ENCODE measurements at places on chromosomes 12 and 14. TPM values are rescaled to one million over a fixed set of nuclear protein-coding genes. Genes with fewer than 3 reads are reported as not detected.
A peak's percentile ranks its signal among the peaks of the same experiment; 100 is the strongest.

GRCh38 chr12:131084341-131085011 is 130.8 kb downstream of the ADGRD1 start:
- H3K27ac ChIP-seq = no peak overlapping the region
- DNase-seq = peak; percentile 80
- no peaks in the 10 kb centered on the region for H3K4me1 ChIP-seq
- peaks cover 2% of the 10 kb centered on the region for H3K36me3 ChIP-seq
- peaks cover 19% of the 10 kb centered on the region for H3K27me3 ChIP-seq
- no peak overlapping the region for H3K4me3 ChIP-seq

DNA sequence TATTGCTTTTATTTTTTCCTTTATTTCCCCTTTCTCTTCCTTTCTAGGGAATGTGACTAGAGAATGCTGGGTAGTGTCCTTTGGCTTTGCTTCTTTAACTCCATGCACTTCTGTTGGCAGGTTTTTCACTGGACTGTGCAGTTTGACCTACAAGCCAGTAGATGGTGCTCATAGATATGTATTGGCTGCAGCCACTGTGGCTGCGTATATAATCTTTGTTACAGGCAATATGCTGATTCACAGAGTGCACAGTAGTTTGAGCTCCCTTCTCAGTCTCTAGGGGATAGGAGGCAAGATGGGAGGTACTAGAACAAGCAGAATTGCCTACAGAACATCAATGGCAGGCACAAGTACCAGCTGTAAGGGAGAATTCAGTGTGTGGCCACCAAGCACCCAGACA is 503.5 kb downstream of the LRFN5 start:
- H3K27ac ChIP-seq = no peak overlapping the region
- H3K36me3 ChIP-seq = peaks cover 2% of the 10 kb centered on the region
- H3K4me1 ChIP-seq = no peaks in the 10 kb centered on the region
- peaks cover 10% of the 10 kb centered on the region for H3K27me3 ChIP-seq

DNA sequence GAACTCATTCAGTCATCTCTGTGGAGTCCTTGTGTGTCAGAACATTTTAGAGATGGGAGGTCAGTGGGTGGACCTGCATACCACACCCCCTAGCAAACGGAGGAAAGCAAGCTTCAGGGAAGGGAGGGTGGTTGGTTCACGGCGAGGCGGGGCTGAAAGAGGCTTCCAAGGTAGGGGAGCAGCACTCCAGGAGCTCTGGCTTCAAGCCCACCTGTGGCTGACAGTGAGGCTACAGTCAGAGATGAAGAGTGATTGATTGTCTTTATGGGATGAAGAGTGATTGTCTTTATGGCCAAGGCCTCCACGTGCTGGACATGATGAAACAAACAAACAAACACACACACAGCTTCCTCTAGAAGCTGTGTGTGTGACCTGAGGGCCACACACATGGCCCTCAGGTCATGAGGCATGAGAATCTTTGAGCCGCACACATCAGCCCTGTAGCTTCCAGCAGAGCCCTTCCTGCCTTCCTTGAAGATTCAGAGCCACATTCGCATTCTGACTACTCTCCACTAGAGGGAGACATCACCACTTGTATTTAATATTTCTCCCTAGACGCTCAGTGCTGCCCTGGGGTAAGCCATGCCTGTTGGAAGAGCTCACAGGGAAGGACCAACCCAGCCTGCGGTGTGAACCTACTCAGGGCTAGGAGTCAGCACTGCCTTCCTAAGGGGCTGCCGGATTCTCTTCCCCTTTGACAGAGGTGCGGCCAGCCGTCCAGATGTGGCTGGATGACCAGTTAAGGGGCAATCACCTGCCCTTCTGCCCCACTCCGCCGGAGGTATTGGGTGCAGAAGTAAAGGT is 54.4 kb upstream of the KCNA1 start:
- no peak for DNase-seq
- H3K27me3 ChIP-seq = peaks cover 20% of the 10 kb centered on the region
- no peak overlapping the region for H3K4me3 ChIP-seq
- H3K27ac ChIP-seq = no peak overlapping the region
- H3K4me1 ChIP-seq = peaks cover 23% of the 10 kb centered on the region

- H3K4me3 ChIP-seq = peak overlapping the region; percentile 93
- H3K27me3 ChIP-seq = no peaks in the 10 kb centered on the region
- H3K36me3 ChIP-seq = peaks cover 16% of the 10 kb centered on the region
- peak overlapping the region; percentile 96 for H3K27ac ChIP-seq
- H3K4me1 ChIP-seq = peaks cover 42% of the 10 kb centered on the region
These were observed 912 bp downstream of the TM9SF1 start for GRCh38 chr14:24194186-24194872.

- peaks cover 2% of the 10 kb centered on the region for H3K27me3 ChIP-seq
- no peak overlapping the region for H3K4me3 ChIP-seq
- H3K36me3 ChIP-seq = no peaks in the 10 kb centered on the region
- peaks cover 18% of the 10 kb centered on the region for H3K4me1 ChIP-seq
These were observed 24.1 kb downstream of the NTF3 start for GRCh38 chr12:5456030-5456429.

- H3K36me3 ChIP-seq = no peaks in the 10 kb centered on the region
- peaks cover 42% of the 10 kb centered on the region for H3K4me1 ChIP-seq
- no peaks in the 10 kb centered on the region for H3K27me3 ChIP-seq
- no peak overlapping the region for H3K27ac ChIP-seq
These were observed 77.3 kb downstream of the TMX1 start for GRCh38 chr14:51317373-51317772.

DNA sequence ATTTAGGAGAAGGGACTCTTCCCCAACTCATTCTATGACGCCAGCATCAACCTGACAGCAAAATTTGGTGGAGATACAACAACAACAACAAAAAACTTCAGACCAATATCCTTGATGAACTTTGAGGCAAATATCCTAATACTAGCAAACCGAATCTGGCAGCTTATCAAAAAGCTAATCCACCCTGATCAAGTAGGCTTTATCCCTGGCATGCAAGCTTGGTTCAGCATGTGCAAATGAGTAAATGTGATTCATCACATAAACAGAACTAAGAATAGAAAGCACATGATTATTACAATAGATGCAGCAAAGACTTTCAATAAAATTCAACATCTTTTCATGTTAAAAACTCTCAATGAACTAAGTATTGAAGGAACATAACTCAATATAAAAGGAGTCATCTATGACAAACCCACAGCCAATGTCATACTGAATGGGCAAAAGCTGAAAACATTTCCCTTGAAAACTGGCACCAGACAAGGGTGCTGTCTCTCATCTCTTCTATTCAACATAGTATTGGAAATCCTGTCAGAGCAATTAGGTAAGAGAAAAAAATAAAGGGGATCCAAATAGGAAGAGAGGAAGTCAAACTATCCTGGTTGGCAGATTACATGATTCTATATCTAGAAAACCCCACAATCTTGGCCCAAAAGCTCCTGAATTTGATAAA is 233.3 kb downstream of the CCDC59 start:
- H3K4me3 ChIP-seq = no peak overlapping the region
- no peaks in the 10 kb centered on the region for H3K36me3 ChIP-seq
- no peak for DNase-seq
- H3K27ac ChIP-seq = no peak overlapping the region
- no peaks in the 10 kb centered on the region for H3K4me1 ChIP-seq

The A2M gene
- total RNA-seq = 8.5 TPM

The SERPINA10 gene
- not detected for total RNA-seq

All from chondrocyte (in vitro differentiated cells).